ENCODE measurements at places on chromosomes 6 and 20.

GRCh38 chr6:145323646-145324045, 411.7 kb downstream of the EPM2A start:
- no peak for DNase-seq

DNA sequence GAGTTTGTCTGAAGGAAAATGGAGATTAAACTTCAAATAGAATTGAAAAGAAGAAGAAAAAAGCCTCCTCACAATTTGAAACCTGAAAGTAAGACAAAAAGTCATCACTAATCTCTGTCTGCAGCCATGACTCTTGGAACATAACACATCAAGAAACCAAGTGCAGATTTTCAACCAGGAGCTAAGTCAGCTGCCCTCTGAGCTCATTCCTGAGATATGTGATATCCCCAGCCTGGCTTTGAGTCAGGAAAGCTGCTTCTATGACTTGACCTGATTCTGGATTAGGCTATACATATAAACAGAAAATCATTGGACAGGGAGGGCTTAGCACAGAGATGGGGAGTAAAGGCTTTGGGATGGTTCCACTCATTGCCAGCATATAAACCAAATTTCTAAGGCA, 891.4 kb downstream of the TFAP2A start:
- DNase-seq, result peak; percentile 92

DNA sequence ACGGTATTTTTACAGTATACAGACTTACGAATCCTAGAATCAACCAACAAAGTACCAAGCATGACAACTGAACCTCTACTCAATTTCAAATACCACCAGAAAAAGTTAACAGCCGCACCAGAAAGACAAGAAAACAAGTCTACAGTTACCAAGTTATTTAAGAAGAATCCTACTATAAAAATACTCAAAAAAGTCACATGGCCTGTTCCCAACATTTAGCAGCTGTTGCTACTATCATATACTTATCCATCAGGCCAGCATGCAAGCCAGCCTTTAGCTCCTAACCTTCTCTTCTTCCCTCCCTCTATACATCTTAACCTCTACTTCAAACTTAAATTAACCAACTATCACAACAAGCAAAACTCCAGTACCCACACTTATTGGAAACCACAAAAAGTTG, 1.9 kb downstream of the SYNCRIP start:
- peak; percentile 7 for DNase-seq

DNA sequence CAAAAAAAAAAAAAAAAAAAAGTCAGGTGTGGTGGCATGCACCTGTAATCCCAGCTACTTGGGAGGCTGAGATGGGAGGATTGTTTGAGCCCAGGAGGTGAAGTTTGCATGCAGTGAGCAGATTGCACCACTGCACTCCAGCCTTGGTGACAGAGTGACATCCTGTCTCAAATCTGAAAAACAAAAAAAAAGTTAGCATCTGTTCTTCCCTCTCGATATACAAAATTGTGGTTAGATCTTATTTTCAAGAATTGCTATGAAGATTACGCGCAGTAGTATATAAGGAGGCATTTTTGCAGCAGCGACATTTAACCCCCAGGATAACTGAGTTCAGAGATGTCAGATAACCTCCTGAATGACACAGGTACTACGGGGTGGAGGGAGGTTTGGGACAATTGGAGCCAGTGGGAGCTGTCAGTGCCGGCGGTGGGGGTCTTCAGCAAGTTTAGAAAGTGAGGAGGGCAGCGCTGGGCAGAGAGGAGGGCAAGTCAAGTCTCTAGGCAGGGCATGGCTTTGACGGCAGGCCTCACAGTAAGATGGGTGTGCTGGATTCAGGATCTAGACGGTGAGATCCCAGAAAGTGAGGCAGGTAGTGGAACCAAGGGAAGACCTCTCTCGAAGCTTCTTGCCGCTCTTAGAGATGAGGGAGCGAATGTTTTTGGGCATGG, 26.2 kb upstream of the MRPS18A start:
- no peak for DNase-seq

GRCh38 chr6:20028562-20028961, 183.7 kb downstream of the MBOAT1 start:
- DNase-seq, result no peak

DNA sequence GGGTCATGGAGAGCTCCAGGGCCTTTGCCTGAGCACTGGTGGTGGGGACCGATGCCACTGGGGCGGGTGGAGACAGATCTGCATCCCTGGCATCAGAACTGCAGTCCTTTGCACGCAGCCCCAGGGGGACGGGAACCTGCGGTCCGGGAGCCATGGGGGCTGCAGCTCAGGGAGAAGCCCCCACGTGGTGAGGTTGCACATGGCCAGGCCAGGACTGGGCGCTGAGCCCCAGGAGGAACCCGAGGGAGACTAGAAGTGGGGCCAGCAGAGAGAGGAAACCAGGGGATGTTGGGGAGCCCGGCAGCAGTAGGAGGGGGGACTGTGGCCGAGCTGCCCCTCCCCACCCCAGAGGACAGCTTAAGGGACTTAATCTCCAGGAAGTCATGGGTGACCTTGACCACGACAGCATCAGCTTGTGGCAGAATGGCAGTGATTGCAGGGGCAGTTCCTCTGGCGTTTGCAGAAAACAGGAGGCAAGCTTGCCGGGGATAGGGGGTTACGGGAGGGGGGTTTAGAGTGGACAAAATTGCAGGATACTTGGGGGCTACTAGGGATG, 18.0 kb upstream of the LSM14B start:
- no peak for DNase-seq

- no peak for DNase-seq
These were observed 153.6 kb downstream of the BMP2 start for GRCh38 chr20:6920991-6921613.

DNA sequence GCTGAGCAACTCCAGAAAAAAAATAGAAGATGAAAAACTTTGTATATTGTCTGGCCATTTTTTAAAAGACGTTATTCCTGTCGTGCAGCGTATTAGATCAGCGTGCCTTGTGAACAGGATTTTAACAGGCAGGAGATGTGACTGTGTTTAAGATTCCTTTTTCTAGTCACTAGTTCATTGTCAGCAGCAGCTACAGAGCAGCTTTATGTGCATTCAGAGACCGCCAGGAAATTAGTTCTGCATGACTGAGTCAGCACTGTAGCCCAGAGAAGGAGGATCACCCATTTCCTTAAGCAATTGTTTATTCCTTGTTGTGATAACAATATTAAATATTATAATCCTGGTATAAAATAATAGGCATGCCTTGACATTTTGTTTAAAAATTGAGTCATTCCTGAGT, 75.4 kb upstream of the ADGRB3 start:
- DNase-seq, result no peak
